Stimulated activated CD8-positive, alpha-beta memory T cell treated with anti-CD3 and anti-CD28 coated beads, Interleukin-2, amount 100 ng/mL, for 1 hour (primary cell): ENCODE measurements at places on chromosomes 16 and 17.

DNA sequence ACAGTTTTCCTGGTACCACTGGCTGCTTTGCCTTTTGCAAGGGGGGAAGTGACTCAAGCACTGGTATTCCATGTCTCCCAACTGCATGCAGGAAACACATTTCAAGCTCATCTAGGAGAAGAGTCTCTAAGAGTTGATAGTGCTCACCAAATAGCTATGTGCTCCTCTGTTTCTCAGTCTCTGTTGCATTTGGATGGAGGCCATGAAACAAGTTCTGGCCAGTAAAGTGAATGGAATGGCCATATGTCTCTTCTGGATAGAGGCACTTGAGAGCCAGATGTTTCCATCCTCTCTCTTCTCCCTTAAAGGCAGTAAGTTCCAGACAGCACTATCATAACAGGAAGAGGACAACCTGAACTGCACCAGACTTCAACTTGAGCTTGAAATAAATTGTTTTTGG, 60.6 kb downstream of the C16orf82 start:
- DNase-seq = no peak

- DNase-seq = no peak
Measured at GRCh38 chr16:23965137-23965733, 129.5 kb downstream of the PRKCB start.

GRCh38 chr17:50332196-50332595, 13.7 kb upstream of the XYLT2 start:
- DNase-seq = no peak

- no peak for DNase-seq
Measured at GRCh38 chr17:75194879-75195278, 10.6 kb upstream of the NUP85 start.

DNA sequence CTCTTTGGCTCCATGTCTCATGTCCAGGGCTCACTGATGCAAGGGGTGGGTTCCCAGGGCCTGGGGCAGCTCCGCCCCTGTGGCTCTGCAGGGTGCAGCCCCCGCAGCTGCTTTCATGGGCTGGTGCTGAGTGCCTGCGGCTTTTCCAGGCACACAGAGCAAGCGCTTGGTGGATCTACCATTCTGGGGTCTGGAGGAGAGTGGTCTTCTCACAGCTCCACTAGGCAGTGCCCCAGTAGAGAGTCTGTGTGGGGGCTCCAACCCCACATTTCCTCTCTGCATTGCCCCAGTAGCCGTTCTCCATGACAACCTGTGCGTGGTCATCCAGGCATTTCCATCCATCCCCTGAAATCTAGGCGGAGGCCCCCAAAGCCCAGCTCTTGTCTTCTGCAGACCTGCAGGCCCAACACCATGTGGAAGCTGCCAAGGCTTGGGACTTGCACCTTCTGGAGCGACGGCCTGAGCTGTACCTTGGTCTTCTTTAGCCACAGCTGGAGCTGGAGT, 5.2 kb downstream of the IL32 start:
- DNase-seq = no peak

- DNase-seq = no peak
Measured at GRCh38 chr16:46801428-46802049, 29.4 kb downstream of the C16orf87 start.
